Activated CD4-positive, alpha-beta T cell treated with anti-CD3 and anti-CD28 coated beads for 36 hours (primary cell): ENCODE measurements at places on chromosomes 3 and 15. TPM values are rescaled to one million over a fixed set of nuclear protein-coding genes. Genes with fewer than 3 reads are reported as not detected.

DNA sequence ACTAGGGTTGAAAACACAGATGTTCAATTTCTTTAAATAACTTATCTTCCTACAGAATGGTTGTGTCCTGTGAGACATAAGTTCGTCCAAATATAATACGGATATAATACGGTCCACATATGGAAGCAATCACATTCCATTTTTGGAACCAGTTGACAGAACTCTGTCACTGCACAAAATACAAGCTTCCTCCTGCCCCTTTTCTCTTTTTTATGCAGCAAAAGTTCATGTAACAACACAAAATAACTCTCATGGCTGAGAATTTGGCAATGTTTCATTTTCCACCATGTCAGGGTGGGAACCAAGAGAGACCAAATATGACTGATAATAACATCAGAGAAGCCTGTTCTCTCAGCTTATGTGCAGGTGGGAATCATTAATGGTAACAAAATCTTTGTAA, 158.1 kb upstream of the ZNF385D start:
- no peak for DNase-seq

The DAZL gene
- total RNA-seq, result not detected

GRCh38 chr3:196428041-196428440, 4.2 kb downstream of the UBXN7 start:
- no peak for DNase-seq

DNA sequence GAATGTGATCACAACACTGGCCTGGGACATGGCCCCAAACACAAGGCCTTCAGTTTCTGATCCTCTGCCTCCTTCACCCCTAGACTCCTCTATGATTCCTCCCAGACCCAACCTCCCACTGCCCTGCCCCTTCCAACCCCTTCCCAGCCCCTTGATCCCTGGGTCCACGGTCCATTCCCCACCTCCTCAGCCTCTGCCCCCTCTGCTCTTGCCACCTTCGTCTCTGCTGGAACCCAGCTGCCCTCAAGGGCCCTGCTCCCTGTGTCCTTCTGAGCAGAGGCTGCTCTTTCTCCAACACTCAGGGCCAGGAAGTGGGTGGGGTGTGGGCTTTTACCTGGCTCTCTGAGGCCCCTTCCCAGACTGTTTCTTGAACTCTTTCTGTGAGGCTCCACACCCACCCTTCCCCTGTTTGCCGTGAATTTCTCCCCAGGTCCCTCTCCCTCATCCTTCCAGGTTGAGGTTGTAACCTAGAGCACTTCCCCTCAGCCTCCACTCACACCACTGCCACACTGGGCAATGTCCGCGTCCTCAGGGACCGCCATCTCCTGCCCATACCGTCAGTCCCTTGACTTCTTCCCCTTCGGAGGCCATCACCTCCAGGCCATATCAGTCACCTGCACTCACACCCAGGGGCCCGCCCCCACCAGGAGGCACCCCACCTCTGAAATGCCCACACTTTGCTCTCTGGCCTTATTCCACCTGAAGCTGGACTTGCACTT, 18.7 kb upstream of the SLCO2A1 start:
- DNase-seq, result no peak

DNA sequence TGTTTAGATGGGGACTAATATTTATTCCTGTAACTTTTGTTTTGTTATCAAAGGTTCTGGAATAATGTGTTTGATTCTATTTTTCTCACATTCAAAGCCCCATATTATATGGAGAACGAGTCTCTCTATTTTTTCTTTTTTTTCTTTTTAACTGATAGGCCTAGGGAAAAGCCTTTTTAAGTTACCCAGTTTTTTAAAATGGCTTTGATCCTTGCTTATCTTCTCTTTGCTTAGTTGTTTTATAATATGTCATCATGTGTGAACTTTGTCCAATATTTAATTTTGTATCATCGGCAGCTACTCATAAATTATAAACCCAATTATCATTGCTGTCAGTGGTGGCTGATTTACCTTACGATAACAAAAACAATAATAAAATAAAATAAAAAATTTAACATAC, 610.3 kb upstream of the BCHE start:
- DNase-seq, result no peak
